Activated T-cell treated with anti-CD3 and anti-CD28 coated beads, Interleukin-2, amount 50 U/mL, for 48 hours (primary cell): ENCODE measurements at places on chromosomes 11 and 22.

DNA sequence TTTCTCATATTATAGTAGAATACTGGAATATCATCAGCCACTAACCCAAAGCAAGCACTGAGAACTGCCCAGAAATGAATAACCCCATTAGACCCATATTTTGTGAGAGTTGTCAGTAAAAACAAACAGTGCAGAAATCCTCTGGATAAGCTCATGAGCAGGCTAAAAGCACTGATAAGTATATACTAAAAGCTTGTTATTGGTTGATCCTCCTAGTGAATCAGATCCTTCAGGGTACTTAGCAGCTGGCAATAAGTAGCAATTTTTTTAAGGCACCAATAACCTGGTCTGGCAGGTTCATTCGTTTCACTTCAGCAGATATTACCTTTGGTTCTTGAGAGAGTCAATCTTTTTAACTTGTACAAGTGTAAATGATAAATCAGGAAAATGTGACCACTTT is 1.2 kb downstream of the NOX4 start:
- DNase-seq = no peak

GRCh38 chr11:105265845-105266244 is 126.3 kb upstream of the CARD18 start:
- no peak for DNase-seq

DNA sequence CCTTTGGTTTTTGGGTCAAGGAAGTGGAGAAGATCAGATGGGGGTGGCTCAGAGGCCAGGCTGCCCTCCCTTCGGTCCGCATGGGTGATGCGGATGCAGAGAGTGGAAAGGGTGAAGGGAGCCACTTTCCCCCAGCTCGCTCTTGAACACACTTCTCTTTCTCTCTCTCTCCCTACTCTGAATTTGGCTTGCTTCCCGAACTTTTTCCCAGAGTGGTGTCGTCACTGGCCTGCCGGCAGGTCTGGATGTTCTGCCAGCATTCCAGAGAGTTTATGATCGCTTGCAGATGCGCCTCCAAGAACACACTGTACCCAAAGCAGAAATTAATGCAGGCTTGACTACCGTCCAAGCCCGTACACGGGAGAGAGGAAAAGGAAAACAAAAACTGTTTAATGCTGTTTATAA is 103.2 kb downstream of the ZBTB16 start:
- no peak for DNase-seq

DNA sequence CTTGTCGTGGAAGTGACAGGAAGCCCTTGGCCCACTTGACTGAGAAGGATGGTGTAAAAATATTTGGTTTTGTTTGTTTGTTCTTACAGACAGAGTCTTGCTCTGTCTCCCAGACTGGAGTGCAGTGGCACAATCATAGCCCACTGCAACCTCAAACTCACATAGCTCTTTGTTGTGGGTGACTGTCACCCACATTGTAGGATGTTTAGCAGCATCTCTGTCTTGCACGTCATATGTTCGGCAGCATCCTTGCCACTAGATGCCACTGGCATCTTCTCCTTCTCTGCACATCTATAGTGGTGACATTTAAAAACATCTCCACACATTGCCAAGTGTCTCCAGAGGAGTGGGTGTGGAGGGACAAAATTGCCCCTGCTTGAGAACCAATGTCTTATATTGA is 56.8 kb downstream of the PRR5L start:
- DNase-seq = peak; percentile 61

DNA sequence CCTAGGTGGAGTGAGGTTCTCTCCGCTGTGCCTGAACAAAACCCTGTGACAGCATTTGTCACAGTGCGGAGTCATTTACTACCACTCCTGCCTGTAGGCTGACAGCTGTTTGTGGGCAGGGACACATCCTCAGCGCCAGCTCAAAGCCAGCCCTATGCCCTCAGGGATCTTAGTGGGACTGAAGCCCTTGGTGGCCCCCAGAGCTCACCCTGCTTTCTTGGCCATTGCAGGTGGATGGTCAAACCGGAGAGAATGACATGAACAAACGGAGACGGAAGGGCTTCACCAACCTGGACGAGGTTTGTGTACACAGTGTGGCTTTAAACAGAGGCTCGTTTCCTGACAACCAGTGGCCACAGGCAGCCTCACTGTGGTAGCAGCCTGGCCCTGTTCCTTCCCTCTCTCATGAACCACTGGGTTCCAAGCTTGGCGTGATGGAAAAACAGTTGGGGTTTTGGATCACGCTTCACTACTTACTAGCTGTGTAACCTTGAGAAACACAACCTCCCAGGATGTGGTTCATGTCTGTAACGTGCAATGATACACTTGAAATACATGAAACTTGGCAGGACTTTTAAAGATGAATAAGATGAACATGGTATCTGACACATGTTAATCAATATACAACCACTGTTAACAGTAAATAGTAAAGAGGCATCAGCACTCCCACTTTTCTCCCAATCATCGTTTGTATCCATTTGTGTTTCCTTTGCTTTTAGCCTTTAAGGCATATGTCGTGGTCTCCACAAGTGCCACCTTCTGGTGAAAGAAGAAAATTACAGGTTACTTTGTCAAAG is 125.8 kb downstream of the MICAL2 start:
- peak; percentile 71 for DNase-seq

DNA sequence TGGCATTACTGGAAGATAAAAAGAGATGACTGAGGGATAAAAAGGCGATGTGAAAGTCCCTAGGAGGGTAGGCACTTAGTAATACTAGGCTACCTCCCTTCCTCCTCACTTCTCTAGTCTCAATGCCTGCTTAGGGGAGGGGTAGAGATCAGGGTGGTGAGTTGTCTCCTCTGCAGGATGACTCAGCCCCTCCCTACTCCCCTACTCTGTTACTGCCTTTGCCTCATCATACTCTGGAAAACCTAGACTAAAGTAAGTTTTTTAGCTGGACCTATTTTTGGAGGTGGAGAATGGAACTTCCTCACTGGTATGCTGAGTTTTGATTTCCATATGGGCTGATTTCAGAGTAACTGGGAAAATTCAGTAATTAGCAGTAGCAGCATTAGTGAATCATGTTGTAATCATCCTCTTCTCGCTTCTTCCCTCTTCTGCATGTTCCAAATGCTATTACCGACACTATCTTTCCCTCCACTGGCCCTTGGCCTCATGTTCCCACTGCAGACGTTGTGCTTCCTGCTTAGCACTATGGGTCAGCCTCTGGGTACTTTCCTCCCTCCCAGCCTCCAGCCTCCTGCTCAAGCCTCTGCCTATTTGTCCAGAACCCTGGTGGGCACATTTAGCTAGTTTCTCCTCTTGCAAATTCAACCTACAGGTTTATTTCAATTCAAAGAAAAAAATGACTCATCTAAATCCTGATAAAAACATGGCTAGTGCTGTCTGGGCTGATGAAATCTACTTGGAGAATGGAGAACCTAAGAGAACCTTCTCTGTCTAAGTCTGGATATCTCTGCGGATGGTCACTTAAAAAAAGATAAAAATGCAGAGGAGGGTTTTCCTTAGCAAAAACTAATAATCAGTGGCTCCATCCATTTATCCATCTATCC is 281.7 kb downstream of the ST3GAL4 start:
- DNase-seq = no peak

DNA sequence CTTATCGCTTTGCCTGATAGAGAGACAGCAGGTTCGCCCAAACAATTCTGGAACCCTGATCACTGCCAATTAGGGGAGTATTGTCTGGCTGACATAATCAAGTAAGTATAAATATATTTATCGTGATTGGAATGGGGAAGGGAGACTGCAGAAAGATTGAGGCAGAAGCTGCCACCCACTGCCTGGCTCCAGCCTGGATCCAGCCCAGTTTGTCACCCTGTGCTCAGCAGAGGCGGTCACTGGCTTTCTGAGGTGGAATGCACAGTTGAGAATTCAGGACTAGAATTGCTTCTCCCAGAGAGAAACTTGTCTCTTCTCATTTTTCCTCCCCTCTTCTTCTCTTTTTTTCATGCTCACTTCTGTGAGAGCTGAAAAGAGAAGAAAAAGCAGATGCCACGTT is 25.9 kb downstream of the GRAP2 start:
- peak; percentile 49 for DNase-seq

GRCh38 chr22:22666307-22667091 is 22.1 kb downstream of the GGTLC2 start:
- DNase-seq = peak; percentile 49

- DNase-seq = no peak
Measured at GRCh38 chr11:110958216-110958615, 246.0 kb upstream of the ARHGAP20 start.

- DNase-seq = no peak
Measured at GRCh38 chr22:27791159-27791858, 10.2 kb downstream of the MN1 start.

DNA sequence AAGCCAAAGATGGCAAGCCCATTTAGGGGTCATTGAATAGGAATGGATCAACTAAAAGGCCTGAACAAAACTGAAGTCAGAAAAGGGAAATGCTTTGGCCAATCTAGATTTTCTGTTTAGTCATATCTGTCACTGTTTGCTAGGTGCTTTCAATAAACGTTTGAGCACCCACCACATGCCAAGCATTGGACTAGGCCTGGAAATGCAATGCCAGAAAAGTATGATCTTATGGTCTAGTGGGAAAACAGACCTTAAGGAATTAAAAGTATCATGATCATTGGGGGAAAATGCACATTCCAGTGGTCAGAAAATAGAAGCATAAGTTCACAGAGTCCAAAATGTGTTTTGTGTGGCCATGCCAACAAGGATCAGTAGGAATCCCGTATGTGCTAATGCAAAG is 76.8 kb upstream of the BIRC3 start:
- no peak for DNase-seq

- peak; percentile 7 for DNase-seq
Measured at GRCh38 chr22:23065495-23066122, 4.7 kb upstream of the GNAZ start.

DNA sequence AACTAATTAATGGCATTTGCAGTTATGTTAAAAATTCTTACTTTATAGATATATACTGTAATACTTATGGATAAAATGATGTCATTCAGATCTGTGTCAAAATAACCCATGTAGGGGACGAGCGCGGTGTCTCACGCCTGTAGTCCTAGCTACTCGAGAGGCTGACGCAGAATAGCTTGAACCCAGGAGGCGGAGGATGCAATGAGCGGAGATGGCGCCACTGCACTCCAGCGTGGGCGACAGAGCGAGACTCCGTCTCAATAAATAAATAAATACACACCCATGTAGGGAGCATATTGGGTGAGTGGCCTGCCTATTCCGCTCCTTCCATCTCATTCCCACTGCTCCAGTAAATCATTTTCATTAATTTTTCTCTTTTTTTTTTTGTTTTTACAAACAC is 7.1 kb downstream of the SNU13 start:
- DNase-seq = peak; percentile 46

DNA sequence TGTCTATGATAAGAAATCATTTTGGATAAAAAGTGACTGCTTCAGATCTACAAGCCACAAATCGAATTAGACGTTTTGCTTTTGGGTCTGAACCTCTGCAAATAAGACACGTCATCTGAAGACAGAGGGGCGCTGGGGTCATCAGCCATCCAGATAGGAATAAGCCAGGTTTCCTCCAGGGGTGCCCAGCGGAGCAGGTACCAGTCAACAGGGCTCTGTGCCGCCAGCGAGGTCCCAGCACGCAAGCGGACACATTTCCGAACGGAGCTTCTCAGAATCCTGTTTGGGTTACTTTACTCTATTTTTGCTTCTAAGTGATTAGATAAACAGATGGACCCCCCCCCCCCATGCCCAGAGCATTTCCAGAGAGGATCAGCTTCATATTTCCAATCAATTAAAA is 873.8 kb downstream of the BRD1 start:
- no peak for DNase-seq

GRCh38 chr11:20351751-20352262 is 11.7 kb upstream of the HTATIP2 start:
- no peak for DNase-seq

GRCh38 chr11:121898903-121899302 is 217.1 kb downstream of the BLID start:
- DNase-seq = no peak

DNA sequence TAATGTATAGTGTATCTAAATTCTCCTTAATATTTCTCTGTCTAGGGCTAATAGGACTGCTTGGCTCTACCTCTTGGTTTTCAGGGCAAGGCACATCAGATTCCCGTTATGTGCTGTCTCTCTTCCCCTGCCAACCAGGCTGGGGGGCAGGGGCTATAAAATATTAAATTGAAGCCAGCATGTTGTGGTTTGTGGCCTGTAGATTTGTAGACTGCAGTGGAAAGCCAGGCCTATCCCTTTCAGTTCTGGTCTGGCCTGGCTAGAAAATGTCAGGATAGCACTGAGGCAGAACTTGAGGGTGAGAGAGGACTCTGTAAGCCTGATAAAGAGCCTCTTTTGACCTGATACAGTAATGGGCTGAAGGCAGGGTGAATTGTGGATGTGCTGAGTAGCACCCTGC is 14.4 kb upstream of the GRK2 start:
- DNase-seq = no peak

DNA sequence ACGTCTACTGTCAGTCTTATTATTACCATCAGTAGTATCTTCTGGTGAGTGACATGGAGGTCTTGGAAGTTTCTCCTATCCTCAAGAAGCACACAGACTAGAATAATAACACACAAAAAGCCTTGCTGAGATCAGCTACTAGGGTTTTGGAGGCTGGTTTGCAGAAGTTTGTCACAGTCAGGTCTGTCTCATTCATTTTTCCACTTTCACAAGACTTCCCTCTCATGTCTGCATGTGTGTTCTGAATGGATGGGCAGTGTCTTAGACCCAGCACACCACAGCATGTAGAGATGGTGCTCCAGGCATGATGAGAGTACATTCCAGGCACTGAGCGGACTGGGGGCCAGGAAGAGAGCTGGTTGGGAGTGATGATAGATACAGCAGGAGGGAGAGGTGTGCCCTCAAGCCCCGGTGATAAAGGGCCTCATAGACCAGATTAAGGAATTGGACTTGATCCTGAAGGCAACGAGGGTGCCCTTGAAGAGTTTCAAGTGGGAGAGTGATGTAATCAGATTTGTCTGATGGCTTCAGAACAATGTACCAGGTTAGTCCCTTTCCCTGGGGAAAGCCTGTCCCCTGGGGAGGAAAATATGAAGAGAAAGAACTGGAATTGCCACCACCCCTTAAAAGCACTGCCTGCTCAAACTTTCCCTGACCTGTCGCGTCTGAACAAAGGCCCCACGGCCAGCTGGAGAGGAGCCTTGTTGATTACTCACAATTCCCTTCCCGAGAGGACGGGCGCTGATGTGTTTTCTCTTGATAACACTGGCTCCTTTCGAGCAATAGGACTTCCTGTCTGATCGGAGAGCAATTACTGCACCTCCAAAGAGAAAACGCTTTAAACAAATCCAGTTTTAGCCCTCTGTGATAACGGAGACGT is 45.1 kb upstream of the LMO2 start:
- no peak for DNase-seq

GRCh38 chr11:14784230-14784629 is 107.8 kb downstream of the CYP2R1 start:
- no peak for DNase-seq

- DNase-seq = no peak
Measured at GRCh38 chr11:7600205-7600775, 73.0 kb downstream of the CYB5R2 start.
